ENCODE measurements at places on chromosomes 7 and 10.

GRCh38 chr10:44552726-44553125 lies 167.8 kb upstream of the CXCL12 start:
- no peak for DNase-seq

GRCh38 chr7:77985974-77986339 lies 187.4 kb downstream of the PHTF2 start:
- DNase-seq, result no peak

DNA sequence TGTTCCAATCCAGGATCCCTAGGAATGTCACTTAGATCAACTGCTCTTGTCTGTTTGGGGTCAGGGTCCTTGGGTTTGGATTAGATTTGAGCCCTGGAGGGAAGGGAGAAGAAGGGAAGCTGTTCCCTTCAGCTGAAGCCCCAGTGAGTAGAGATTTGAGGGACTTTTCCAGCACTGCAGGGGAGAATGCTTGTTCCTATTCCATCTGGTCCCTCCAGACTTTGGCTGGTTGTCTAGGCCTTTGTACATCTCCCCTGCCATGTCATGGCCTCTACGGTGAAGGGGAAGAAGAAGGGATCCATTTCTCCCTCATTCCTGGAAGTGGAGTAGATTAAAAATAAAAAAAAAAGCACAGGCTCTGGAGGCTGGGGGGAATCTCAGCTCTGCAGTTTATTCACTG lies 11.1 kb downstream of the C10orf62 start:
- DNase-seq, result no peak

DNA sequence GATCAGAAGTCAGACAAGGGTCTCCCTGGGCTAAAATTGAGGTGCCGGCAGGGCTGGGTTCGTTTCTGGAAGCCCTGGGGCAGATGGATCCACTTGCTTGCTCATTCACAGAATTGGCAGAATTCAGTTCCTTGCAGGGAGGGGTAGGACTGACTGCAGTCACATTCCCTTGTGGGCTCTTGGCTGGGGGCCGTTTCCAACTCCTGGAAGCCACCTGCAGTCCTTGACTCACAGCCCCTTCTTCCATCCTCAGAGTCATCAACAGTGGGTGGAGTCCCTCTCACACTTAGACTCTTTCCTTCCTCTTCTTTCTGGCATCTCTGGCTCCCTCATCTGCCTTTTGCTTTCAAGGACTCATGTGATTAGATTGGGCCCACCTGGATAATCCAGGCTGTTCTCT lies 54.6 kb upstream of the NANOS1 start:
- no peak for DNase-seq

DNA sequence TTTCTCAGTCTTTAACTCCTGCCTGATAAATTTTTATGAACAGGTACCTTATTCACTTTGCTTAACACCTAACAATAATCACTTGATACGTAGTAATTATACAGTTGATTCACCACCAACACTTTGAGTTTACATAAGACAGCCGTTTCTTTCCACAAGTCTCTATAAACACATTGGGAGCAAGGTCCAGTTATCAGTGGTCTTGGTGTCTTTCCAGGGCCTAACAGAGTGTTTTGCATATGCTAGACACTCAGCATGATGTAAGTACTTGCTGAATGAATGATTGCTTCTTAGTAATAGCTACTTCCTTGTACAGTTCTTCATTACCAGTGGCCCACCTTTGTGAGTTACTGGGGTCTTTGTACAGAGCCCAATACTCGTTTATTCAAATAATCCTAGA lies 6.4 kb downstream of the CLDN12 start:
- DNase-seq, result no peak

GRCh38 chr10:68560186-68560942 lies at the start of gene TET1:
TET1 (plus strand) TSS chr10:68560337; CDS start chr10:68572339, 12,002 bp downstream.
- peak; percentile 52 for DNase-seq

DNA sequence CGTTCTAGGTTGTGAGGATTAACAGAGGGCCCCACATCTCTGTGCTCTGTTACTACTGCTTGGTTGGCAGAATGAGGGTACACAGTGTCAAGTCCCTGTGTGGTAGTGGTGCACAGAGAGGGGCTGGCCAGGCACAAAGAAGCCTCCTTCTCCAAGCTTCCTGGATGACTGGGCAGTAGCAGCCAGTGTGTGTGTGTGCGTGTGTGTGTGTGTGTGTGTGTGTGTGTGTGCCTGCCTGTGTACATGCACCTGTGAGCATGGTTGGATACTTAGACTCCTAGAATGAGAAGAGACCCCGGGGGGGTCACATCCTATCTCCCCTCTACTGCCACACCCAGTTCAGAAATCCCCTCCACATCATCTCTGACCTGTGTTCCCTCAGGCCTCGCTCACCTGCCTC lies 146.7 kb upstream of the UNC5B start:
- no peak for DNase-seq

DNA sequence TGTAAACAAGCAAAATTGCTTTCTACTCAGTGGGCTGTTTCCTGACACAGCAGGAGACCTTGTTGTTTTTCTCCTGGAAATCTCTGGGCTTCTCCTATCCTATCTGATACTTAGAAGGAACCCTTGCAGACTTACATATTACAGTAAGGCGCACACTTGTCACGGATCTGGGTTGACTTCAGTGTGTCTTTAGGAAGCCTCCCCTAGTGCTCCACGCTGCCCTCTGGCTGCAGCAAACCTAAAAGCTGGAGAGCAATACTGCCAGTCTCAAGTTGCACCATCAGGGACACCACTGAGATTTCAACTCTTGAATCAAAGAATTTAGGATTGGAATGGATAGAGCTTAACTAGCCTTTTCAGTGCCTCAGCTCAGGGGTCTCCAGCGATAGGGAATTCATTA lies 495.3 kb downstream of the LRMDA start:
- DNase-seq, result no peak

- no peak for DNase-seq
These were observed 64.9 kb downstream of the DNMBP start for GRCh38 chr10:99944860-99945259.

DNA sequence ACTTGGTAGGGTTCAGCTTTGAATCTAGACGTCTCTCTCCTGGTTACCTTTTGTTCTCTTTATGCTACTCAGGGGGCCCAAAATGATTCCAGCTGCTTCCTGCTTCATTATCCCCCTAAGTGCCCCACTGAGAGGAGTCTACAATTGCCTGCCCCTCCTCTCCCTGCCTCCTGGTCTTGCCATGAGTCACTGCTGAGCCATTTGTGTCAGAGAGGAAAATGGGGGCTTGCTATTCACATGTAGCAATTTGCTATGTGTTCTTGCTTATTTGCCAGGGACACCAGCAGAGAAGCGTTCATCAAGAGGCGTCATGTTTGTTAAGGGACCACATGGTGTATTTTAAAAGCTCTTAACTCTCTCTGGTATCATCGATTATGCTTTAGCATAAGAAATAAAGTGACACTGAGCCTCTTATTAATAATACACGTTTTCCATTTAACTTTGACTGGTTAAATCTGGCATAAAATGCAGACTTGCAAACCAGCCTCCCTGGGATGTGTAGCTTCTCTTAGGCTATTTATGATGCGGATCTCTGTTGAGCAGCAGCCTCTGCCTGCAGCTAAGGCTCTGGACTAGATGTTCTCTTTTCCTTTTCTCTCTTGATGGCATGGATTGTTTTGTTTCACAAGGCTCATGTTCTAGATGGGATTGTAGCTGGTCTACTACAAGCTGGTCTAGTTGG lies 239.3 kb downstream of the AUTS2 start:
- no peak for DNase-seq

DNA sequence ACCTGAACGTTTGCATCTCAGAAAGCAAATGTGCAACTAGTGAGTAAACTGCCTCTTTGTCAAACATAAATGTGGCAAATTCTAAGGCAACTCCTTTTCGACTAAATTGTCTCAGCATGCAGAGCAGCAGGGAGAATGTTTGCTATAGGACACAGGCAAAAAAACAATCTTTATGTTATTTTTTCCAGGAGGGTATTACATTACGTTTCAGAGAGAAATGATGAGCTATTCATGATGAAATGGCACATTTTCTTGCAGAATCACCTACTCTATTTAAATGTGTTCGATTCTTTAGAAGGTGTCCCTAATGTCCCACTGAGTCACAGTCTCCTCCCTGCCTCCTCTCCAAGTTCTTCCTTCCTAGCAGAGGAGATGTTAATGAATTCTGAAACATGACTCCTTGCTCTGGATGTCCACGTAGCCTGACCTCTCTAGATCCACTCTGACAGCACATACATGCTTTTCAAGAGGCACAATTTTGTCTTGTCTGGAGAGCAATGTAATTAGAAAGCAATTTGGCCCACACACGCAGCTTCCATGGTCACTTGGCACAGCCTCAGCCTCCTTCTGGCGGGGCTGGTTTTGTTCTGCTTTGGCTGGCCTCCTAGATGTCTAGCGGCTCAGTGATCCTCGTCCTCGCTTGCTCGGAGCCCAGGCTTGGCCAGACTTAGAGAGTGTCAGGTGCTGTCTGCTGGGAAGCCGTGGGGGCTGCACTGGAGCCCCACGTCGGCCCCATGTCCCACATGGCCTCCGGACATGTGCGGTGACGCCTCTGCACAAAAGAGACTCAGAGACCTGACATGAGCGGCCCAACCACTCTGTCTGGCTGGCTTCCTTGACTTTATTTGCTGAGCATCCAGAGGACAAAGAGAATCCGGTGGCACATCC lies 125.7 kb upstream of the ZNF438 start:
- no peak for DNase-seq

- no peak for DNase-seq
These were observed 196.2 kb upstream of the SMIM30 start for GRCh38 chr7:113314594-113314993.

- no peak for DNase-seq
These were observed 31.3 kb downstream of the FZD1 start for GRCh38 chr7:91295576-91295975.

GRCh38 chr10:113679463-113680189 lies at the start of gene CASP7:
CASP7 (plus strand) TSS chr10:113679912; CDS start chr10:113697494, 17,582 bp downstream.
- peak; percentile 75 for DNase-seq

- no peak for DNase-seq
These were observed 1.1 kb downstream of the TTYH3 start for GRCh38 chr7:2632733-2633537.

DNA sequence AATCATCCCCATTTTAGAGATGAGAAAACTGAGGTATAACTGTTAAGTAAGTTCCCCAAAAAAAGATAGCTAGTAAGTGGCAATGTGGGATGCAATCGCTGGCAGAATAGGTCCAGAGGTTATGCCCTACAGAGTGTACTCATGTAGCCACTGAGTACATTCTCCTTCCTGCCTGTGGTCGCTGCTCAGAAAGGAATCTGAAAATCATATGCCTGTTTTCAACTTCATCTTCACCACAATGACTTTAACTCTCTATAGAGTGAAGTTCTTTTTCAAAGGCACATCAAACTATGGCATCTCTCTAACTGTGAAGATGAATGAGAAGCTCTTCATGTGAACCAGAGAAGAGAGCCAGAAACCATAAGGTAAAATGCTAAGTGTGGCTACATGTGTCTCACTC lies 162.2 kb upstream of the SLC25A13 start:
- DNase-seq, result no peak

DNA sequence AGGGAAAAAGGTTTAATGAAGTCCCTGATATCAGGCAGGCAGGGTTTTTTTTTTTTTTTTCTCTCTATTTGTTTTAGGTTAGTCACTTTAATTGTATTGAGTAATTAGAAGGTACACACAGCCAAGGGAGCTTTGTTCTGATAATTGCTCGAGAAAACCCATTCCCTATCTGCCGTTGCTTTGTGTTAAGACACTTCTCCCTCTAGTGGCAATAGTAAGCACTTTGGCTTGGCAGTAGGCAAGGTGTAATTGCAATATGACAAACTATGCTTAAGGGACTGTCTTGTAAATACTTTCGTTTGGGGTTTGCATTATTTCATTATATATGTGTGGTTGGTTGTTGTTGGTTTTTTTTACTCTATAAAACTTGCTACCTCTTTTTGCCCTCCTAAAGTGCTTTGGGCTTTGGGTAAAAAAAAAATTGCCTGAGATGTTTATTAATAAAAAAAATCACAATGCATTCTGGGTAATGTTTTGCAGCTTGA lies 113.4 kb downstream of the BTRC start:
- peak; percentile 39 for DNase-seq

GRCh38 chr7:69373171-69374043 lies 224.9 kb upstream of the AUTS2 start:
- DNase-seq, result no peak

GRCh38 chr7:43481902-43482678 lies 100.8 kb upstream of the STK17A start:
- no peak for DNase-seq

DNA sequence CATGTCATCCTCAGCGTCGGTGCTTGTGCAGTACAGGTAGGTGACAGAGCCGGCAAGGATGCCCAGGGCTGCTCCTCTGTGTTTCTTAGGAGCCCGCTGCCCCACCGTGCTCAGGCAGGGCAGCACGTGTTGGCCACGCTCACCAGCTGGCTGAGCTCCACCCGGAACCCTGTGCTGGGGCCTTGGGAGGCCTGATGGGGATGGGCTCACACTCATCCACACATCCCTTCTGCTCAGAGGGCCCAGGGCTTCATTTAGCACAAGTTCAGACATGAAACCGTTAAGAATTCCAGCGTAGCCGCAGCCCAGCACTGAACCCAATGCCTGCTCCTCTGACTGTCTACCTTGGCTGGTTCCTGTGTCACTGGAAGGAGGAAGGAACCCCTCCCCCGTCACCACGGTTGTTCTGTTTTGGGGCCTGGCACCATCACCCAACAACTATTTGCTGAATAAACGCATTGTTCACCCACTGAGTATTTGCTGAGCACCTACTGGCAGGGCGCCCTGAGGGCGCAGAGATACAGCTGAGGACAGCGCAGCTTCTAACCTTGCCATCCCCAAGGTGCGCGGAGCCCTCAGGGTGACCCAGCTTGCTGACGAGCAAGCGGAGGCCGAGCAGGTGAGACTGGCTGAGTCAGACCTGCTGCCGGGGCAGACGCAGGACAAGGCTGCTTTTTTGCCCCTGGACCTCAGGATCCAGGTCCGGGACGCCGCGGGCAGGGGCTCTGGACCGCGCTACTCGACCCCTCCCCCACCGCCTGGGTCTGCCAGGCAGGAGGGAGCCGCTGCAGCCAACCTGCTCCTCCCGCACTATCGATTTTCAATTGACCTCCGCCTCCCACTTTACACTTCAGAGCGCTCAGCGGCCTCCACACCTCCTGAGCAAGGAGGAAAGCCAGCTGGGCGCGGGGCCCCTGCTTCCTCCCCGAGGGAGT lies 50.6 kb upstream of the RET start:
- no peak for DNase-seq

DNA sequence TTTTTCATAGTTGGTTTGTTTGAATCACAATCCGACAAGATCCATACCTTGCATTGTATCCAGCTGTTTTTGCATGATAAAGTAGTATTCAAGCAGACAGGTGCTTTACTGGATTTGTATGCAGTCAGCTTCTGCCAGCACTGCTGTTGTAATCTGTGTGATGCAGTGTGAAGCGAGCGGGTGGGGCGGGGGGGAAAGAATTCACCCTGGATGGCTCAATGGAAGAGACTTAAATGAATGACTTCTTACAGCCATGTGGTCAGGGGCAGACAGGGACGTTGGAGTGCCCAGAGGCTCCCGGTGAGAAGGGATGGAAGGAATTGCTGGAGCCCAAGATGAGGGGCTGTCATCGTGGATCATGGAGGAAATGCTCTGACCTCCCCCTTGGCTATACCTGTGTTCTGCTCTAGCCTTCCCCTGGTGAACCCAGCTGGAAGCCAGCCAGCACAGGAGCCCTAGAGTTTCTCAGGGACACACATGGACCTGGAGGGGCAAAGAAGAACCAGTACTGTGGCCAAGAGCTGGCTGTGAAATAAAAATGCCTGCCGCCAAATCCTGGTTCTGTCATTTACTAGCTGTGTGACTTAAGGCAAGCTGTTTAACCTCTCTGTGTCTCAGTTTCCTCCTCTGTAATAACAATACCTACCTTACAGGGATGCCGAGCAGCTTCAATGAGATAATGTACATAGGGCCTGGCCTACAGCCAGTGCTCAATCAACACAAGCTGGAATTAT lies 14.1 kb downstream of the NFE2L3 start:
- no peak for DNase-seq
